Activated CD4-positive, alpha-beta T cell treated with anti-CD3 and anti-CD28 coated beads, Interleukin-2, amount 10 ng/mL, durations not matched to agents 7 days and 5 days (primary cell): ENCODE measurements at places on chromosomes 12 and 14.

GRCh38 chr12:24977060-24977459, 28.2 kb upstream of the BCAT1 start:
- DNase-seq, result no peak

- DNase-seq, result peak; percentile 22
Measured at GRCh38 chr12:87848248-87848868, 180.8 kb downstream of the C12orf50 start.

GRCh38 chr12:18752947-18753346, 15.0 kb downstream of the CAPZA3 start:
- no peak for DNase-seq

- no peak for DNase-seq
Measured at GRCh38 chr12:41336041-41336549, 148.0 kb downstream of the PDZRN4 start.

DNA sequence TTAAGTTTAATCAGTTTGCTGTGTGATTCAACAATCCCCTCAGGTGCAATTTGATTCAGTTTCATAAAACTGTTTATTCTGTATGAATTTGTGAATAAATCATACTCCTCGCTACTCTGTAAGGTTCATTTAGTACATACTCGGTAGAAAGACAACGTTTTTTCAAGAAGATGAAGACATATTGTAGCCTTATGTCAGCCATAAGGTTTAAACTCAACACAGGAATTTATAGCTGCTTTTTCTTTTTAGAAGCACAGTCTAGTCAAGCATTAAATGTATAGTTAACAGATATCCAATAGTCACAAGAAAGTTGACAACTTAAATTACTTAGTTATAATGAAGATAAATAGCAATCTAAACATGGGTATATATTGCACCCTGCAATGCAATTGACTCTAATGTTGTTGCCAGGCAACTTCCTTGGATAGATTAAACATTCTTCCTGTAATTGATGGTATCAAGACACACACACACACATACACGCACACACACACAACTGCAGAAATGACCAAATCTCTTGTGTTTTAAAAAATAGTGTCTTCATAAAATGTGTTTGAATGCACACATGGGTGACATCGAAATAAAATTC, 151.5 kb upstream of the MGAT4C start:
- DNase-seq, result no peak
